ENCODE measurements at places on chromosomes 4 and X.

DNA sequence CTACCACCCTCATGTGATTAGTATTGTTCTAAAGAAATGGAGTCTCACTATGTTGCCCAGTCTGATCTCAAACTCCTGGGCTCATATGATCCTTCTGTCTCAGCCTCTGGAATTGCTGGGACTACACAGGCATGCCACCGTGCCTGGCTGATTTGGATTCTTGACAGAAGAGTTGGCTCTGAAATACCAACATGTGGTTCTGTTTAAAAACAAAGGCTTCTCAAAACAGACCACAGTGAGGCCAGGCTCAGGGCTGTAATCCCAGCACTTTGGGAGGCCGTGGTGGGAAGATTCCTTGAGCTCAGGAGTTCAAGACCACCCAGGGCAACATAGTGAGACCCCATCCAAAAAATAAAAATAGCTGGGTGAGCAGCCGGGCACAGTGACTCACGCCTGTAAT, 126.7 kb downstream of the DHRSX start:
- DNase-seq = no peak

DNA sequence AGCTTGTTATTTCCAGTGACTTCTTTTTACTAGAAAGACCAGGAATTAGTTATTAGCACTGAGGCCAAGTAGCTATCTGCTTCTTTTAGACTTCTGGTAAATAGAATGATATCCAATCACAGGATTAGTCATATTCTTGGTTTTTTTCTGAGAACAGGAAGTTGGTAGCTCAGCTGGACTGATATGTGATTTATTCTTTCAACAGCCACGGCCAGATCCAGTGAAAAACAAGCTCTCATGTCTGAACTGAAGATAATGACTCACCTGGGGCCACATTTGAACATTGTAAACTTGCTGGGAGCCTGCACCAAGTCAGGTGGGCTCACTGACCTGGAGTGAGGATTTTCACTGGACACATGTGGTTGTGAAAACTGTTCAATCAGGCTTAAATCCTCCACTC, 48.6 kb downstream of the PDGFRA start:
- DNase-seq = no peak

DNA sequence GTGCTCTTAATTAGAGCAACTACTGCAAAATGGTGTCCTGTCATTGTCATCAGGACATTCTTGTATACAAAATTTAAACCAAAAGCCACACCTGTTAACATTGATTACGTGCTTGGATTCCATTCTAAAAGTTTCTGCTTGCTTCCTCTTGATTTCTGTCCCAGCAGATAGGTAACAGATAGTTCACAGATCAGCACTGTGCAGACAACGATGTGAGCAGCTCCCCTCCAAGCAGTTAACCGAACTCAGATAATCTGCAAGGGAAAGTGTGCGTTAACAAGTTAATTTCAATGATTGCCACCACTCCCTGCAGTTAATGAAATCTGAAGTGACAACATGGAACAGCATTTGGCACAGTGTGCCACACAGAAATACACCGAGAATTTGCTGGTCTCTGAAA, 54.4 kb upstream of the RELL1 start:
- DNase-seq = no peak

DNA sequence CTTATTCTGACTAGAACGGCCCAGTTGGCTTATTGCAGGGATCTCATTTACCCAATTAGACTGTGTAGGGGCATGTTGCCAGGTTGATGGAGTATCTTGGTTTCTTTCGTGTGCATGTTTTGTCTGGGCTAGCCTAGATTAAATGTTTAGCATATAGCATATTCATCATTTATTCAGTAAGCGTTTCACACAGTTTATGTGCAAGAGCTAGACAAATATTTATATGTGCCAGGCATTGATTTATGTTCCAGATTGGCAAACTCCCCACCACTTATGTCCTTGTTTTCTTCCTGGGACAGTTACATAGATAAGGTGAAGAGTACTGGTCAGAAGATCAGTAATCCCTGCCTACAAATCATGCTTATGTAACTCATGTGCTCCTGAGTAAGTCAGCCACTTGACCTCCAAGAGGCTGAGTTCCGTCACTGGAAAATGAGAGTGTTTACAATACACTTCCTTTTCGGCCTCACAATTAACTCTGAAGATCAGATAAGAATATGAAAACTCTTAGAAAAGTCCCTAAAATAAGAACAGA, 57.2 kb downstream of the RUFY3 start:
- no peak for DNase-seq

DNA sequence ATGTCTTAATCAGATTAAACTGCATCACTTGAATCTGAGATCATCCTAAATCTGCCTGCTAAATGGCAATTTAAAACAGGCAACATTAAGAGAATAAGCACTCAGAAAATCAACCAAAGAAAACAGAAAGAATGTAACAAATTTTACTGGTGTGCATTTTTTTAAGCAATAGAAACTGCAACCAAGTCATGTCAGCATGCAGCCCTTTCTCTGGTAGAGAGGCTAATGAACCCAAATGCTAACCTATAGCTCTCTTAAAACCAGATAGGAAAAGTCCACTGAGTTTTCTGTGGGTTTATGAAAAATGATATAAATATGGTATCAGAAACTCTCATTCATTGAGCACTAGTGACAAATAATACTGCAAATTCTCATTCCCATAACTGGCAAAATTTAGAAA, 35.6 kb downstream of the COL25A1 start:
- DNase-seq = no peak

Data from stimulated activated CD4-positive, alpha-beta T cell treated with anti-CD3 and anti-CD28 coated beads, Interleukin-2, amount 100 ng/mL, for 24 hours (primary cell).